NCI-H526 treated with DMSO at 0.1 percent for 48 hours (cell line): ENCODE measurements at places on chromosomes 2 and 18.

DNA sequence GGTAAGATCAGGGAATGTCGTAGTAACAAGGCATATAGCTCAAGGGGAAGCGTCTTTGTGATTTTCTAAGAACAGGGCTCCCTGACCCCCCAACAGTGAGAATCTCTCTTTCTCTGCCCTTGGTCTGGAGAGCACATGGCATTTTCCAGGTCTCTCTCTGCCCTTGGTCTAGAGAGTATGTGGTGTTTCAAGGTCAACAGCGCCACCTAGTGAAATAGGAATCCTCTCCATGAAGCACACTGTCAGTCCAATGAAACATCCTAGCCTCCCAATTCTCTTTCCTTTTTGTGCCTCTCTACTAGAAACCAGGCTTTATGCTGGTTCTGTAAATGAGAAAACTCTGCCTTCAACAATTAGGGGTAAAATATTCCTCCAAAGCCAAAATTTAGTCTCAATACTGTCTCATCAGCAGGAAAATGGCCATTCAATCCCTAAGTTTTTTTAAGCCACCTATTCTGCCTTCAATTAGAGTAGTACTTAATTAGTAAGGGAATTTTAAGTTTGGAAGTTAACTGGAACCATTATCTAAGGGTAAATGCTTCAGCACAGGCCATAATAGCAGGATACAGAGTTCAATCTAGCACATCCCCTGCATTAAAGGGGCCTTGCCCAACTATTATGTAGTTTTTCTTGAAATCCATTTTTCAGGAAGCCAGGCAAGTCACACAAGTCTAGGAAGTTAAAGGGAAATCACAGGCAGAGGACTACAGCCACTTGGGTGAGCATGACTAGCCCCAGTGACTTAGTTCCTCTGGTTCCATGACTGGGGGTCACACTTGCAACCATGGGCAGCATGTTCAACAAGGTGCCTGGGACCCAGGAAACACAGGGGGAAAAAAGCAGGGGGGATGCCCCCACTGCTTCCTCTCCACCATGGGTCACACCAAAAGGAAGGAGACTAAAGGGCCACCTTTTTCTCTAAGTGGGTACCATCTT, 12.4 kb downstream of the DYM start:
- peak; percentile 31 for DNase-seq

DNA sequence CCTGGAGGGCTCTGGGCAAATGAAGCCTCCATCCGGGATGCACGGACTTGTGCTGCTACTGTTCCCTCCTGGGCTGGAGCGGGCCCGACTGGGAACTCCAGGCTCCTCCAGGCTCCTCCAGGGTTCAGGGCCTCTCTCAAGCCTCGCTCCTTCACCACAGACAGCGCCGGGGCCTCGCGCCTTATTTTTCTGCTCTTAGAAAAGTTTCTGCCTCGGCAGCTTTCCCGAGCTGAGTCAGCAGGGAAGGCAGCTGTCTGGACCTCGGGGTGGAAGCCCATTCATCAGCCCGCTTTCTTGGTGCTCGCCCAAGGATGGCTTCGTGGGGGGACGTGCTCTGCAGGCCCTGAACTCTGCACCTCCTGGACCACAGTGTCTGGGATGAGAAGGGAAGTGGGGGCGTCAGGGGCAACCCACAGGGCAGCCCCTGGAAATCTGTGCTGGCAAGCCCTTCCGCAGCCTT, 12.9 kb upstream of the TEX51 start:
- DNase-seq = no peak

DNA sequence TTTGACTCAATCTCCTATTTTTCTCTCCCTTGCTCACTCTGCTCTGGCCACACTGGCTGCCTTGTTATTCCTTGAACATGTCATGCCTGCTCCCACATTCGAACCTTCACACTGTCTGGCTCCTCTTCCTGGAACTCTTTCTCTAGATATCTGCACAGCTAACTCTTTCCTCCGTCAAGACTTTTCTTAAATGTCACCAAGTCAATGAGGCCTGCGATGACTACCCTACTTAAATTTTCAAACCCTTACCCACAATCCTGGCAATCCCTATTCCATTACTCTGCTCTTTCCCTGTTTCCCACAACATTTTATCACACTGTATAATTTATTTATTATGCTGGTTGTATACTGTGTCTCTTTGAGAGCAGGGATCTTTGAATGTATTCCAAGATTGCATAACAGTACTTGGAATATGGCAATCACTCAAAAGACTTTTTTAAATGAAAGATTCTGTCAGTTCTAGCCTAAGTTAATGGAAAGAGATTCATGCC, 206.2 kb downstream of the SRBD1 start:
- DNase-seq = no peak

DNA sequence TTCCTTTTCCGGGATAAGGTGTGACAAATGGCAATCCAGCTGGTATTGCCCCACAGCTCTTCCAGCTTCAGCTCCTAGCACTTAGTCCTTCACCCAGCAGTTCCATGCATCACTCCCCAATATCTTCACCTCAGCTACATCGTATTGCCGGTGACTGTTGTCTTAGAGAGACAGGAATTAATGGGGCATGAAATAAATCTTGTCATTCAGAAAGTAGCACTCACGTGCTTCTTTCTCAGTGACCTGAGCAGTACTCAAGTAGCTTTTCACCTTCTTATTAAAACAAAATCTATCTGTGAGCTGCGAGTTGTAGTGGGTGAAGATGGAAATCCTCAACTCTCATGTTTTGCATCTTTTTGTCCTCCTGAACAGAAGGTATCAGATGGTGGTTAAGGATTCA, 72.8 kb downstream of the PTH2R start:
- no peak for DNase-seq

DNA sequence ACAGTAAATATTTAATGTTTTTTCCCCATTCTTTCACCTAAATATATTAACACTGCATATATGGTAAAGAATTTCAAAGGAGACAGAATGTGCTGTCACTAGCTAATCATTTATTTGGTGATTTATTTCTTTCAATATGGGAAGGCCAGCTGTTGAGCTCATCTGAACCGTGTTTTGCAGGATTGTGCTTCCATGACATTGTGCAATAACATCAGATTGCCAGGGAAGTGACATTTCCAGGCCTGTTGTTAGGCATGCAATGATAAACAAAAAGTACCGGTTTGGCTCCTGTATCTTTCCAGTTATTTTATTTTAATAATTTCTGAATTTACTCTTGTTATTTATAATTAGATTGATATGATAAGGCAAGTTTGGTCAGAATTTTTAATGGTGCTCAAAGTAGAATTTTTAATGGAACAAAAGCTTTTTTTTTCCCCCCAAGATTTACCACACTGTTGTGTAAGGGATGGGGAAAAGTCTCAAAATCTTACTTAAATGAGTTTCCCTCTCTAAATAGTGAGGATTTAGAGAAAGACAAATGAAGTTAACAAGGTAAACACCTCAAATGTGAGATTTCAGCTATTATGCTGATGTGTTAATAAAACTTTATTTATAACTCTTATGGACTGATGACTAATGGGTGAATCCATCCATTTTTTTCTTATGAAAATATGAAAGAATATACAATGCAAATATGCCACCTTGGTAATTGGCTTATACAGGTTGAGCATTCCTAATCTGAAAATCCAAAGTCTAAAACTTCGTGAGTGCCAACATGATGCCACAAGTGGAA, 52.7 kb downstream of the MALT1 start:
- DNase-seq = no peak
